Endothelial cell of coronary artery (primary cell): ENCODE measurements at places on chromosomes 2 and 18. TPM values are rescaled to one million over a fixed set of nuclear protein-coding genes. Genes with fewer than 3 reads are reported as not detected.

The ANKRD30BL gene
- not detected in 2 replicates for total RNA-seq

The SERTAD2 gene
- 2.4 and 4.7 TPM in 2 replicates for total RNA-seq

The LYPD6 gene
- total RNA-seq, result 0.47 and 1.8 TPM in 2 replicates

The PTPN4 gene
- 39.3 and 49.1 TPM in 2 replicates for total RNA-seq

The OLA1 gene
- 119 and 128 TPM in 2 replicates for total RNA-seq

The ITGB6 gene
- 0.09 TPM in 1 of 2 replicates, not detected in the other for total RNA-seq

The CCDC150 gene
- total RNA-seq, result 4.2 and 6.3 TPM in 2 replicates

The BOLL gene
- not detected in 2 replicates for total RNA-seq

The FAM161A gene
- 1.4 and 2.1 TPM in 2 replicates for total RNA-seq

The KIF1A gene
- 0.09 TPM in 1 of 2 replicates, not detected in the other for total RNA-seq

The CXCR1 gene
- not detected in 2 replicates for total RNA-seq

The ACMSD gene
- not detected in 2 replicates for total RNA-seq

The TMEM163 gene
- total RNA-seq, result 2.3 and 6.6 TPM in 2 replicates

The FKBP1B gene
- 11.7 and 14.8 TPM in 2 replicates for total RNA-seq

The MYOM1 gene
- 0.18 and 0.66 TPM in 2 replicates for total RNA-seq

The CYP26B1 gene
- total RNA-seq, result 0.63 and 1.3 TPM in 2 replicates

The APOB gene
- 0.27 and 0.28 TPM in 2 replicates for total RNA-seq

The PLEKHA3 gene
- 5.8 and 8.9 TPM in 2 replicates for total RNA-seq

The EVA1A gene
- total RNA-seq, result 88.6 and 116 TPM in 2 replicates

The KCTD1 gene
- total RNA-seq, result 11.5 TPM in 2 replicates

The COLEC12 gene
- total RNA-seq, result 0.94 and 16.5 TPM in 2 replicates

The FAM168B gene
- 82.0 and 84.0 TPM in 2 replicates for total RNA-seq

The DSC1 gene
- not detected in 2 replicates for total RNA-seq

The RNF152 gene
- total RNA-seq, result 41.8 and 53.6 TPM in 2 replicates

The MARCHF7 gene
- 71.7 and 80.9 TPM in 2 replicates for total RNA-seq

The C2orf80 gene
- not detected in 2 replicates for total RNA-seq
